Mucosa of gallbladder (tissue), 1 donor: ENCODE measurements at places on chromosomes 4 and X. TPM values are rescaled to one million over a fixed set of nuclear protein-coding genes. Genes with fewer than 3 reads are reported as not detected.

DNA sequence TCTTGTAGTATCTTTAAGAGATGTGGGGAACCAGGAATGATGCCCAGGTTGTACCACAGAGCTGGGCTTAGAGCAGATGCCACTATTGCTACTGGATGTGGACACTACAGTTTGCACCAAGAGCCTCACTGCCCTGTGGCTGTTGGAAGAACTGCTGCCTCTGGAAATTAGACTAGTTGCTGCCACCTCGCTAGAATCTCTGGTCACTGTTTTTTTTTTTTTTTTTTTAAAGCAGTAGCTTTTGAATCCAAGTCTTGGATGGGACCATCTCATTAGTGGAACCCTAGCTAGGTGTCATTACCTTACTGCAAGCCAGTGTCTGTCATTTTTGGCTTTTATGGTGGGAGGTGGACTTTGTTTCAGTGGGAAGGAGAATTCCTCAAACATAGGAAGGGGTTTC is 105.5 kb downstream of the ARHGAP10 start:
- DNase-seq: no peak

DNA sequence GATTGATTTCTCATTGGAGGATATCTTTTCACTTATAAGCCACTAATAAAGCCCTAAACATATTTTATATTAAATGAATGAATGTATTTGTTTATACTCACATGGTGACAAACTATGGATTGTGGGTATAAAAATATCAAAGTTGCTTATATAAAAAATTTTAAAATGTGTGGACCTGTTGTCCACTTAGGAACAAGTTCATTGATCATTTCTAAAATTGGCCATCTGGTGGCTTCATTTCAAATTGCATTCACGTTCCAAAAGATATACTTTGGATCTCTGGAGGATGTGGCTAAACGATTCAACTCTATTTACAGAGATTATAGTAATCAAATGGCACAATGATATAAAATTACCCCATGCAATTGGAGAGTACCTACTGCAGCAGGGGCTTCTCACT is 32.5 kb downstream of the FSTL5 start:
- DNase-seq: no peak

- DNase-seq: peak; percentile 62
Measured at GRCh38 chrX:14032406-14032805, 2.7 kb upstream of the GEMIN8 start.

DNA sequence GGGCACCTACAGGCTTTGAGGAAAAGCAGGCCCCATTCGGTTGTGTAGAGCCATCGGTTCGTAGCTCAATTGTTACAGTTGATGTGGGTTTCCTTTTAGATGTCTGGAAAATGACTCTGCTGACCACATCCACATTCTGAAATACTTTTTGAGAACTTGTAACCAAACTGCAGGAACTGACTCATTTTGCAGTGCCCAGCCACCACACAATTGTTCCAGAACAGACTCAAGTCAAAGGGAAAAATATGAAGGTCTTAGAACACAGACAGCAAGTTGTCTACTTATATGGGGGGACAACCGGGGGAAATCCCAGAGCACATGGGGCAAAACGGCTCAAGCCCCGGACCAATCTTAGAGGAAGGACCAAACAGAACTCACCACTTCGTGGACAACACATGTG is 557.6 kb upstream of the DIPK2B start:
- no peak for DNase-seq

DNA sequence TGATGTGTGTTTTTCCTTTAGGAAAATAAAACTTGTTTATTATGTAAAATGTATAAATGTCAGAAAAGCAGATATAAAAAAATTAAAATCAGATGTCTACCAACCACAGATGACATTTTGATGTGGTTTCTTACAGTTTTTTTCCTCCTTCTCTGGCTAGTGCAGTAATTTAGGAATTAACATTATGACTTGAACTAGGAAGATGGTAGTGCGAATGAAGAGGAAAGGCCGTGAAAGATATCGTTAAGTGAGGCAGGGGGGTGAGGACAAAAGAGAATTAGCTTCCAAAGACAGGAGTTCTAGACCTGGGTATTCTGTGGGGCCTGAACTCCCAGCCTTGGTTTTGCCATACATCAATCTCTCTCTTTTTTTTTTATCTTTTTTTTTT is 98.0 kb downstream of the RBM47 start:
- DNase-seq: no peak

DNA sequence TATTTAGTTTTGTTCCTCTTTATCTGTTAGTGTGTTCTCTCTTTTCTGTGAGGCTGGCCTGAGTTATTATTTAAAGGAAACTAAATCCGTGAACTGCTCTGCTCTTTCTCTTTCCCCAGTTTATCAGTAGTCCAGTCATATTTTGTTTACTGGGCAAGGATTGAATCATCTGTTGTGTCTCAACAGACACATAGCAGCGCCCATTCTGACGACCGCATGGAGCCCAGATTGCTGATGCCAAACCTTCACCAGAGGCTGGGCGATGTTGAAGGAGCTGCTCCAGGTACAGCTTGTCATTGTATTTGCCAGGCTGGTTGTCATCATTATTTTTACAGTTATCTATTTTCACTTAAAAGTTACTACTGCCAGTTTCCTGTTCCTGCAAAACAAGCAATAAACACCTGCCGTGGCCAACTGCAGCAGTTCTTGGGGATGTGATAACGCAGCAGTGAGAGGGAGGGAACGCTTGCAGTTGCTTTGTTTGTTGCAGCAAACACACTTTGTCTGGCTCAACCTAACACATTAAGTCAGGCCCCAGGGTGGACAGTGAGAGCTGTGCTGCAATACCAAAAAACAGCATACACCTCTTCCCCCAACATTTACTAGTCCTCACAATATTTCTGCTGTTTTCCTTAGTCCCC is 10.1 kb downstream of the REELD1 start:
- peak; percentile 39 for DNase-seq

DNA sequence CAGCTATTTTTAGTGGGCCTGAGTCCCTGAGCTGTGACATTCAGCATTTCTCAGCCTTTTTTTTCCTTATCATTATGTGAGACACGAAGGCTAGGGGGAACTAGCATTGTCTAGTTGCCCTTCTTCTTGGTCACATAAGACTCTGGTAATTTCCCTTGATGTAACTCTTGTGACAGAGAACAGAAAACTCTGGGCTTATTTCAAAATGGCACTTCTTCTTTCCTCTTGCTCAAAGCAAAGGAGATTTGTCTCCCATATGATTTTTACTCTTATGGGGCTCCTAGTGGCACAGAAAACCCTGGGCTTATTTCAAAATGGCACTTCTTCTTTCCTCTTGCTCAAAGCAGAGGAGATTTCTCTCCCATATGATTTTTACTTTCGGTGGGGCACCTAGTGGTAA is 14.7 kb downstream of the ATXN3L start:
- DNase-seq: no peak

DNA sequence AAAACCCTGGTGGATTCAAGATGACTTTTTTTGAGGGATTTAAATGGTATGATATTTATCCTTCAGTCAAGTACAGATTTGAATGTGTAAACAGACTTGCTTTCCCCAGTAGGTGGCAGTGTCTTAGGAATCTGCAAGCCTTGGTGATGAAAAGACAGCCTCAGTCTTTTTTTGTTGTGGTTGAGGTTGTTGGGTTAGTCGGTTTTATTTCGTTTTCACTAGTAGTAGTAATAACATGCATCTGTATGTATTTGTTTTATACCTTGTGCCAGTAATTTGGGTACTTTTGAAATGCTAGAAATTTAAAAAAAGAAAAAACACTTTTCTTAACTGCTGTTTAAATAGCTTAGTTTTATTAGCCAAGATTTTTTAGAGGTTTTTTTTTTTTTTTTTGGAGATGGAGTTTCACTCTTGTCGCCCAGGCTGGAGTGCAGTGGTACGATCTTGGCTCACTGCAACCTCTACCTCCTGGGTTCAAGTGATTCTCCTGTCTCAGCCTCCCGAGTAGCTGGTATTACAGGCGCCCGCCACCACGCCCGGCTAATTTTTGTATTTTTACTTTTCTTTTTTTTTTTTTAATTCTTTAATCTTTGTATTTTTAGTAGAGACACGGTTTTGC is 39.2 kb downstream of the COPS4 start:
- DNase-seq: peak; percentile 41

- no peak for DNase-seq
Measured at GRCh38 chrX:36908801-36909675, 99.1 kb upstream of the FAM47C start.

The TMPRSS11A gene
- total RNA-seq: not detected

The HOPX gene
- 27.6 TPM for total RNA-seq
